Activated CD4-positive, alpha-beta T cell treated with anti-CD3 and anti-CD28 coated beads, Interleukin-10, Interleukin-2, amounts not matched to agents 100 ng/mL and 50 ng/mL, durations not matched to agents 16 hours and 8 hours (primary cell): ENCODE measurements at places on chromosomes 11 and 22.

DNA sequence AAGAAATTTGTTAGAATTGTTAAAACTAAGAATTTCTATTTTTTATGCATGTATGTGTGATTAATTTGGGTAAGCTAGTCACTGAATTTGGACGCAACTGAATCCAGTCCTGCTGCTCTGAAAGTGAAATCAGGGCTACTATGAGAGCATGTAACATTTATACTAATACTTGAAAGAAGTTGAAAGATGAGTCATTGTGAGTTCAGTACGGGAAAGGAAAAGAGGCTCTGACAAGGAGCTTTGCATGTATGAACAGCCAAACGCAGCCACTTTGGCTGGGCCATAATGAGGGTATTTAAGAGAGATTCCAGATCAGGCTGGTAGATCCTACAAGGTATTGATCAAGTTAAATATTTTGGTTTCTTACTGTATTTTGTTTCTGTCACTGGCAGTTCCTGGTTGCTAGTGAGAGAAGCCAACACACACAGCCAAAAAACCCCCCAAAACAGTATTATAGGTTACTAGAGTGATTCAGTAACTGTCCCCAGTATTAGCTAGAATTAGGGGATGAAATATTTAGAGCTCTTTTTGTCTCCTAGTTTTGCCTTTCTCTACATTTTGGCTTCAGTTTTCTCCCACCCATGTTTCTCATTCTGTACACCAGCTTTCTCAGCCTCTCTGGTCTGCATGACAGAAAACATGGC lies 14.1 kb downstream of the AASDHPPT start:
- peak; percentile 83 for DNase-seq

DNA sequence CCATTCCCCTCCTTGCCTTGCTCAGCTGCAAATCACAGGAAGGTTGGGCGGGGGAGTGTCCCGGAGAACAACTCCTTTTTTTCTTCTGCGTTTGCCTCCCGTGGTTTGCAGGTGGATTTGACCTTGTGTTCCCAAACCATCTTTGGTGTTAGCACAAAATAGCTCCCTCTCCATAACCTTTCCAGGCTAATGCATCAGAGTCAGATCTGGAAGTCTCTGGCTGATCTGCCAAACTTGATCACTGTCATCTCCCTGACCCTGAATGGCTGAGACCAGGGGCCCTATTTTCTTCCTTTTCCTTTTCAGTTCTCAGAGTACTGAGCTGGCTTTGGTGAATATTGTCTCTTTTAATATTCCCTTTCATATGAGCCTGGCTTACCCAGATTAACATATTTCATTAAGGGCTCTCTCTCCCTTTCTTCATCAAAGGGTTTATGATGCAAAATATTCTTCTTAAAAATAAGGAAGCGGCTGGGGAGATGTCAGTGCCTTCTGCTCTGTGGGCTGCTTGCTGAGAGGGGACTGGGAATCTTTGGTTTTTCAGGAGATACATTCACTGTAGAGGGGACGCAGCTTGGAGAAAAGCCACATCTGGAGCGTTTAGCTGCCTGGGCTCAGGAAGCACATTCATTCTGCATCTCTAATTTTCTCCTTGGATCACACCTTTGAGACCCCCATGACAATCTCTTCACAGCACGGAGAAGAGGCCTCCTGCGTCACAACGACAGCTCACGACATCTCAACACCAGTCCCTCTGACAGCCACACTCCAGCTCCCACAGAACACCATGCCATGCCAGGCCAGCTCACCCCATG lies 148.3 kb downstream of the CEP164 start:
- DNase-seq, result no peak

- peak; percentile 24 for DNase-seq
These were observed 615 bp downstream of the STT3A start for GRCh38 chr11:125593114-125593820.

DNA sequence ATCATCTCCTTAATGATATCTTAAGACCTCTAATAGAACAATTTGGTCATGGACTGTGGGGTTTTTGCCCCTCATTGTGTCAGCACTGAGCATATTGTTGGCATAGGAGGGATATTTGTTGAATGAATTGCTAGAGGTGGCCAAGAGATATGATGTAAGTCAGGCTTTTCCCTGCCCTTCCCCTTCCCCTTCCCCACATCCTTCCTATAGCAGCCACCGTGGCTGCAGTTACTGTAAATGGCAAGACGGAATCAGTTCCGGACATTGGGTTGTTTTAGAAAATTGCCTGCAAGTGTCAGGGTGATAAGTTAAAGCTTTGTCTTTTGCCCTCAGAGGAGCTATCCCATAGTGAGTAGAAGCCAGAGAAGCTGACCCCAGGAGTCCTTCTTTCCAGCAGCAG lies 23.0 kb downstream of the LIMK2 start:
- no peak for DNase-seq

GRCh38 chr11:131389582-131389981 lies 19.2 kb downstream of the NTM start:
- no peak for DNase-seq

- DNase-seq, result no peak
These were observed 27.2 kb downstream of the SHANK3 start for GRCh38 chr22:50699756-50700386.

- DNase-seq, result no peak
These were observed 9.6 kb downstream of the NEAT1 start for GRCh38 chr11:65432100-65432650.

DNA sequence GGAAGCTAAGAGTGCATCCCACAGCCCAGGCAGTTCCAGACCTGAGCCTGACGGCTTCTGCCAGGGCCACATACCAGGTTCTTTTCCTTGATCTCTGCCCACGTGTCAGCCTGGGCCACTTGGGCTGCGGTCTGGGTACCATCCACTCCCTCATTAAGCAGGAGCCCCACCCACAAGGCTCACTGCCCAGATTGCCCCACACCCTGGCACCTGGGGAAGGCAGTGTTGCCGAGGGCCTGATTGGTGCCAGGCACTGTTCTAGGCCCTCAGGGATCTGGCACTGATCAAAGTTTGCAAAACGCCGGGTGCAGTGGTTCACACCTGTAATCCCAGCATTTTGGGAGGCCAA lies 15.4 kb downstream of the GGA1 start:
- no peak for DNase-seq

DNA sequence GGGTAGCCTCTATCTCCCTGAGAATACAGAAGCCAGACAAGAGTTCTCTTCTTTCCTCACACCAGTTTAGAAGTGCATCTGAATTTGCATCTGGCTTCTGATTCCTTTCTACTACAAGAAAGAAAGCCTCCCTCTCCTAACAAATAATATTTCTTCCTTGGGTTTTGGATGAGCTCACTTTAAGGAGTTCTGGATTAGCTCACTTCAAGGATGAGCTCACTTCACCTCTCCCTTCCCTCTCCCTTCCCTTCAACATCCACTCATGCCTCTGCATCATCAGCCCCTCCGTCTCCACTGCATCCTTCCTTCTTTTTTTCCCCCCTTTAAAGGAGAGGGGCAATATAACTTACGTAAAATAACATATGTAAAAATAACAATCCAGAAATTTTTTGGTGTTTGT lies 1.6 kb upstream of the MTNR1B start:
- no peak for DNase-seq

DNA sequence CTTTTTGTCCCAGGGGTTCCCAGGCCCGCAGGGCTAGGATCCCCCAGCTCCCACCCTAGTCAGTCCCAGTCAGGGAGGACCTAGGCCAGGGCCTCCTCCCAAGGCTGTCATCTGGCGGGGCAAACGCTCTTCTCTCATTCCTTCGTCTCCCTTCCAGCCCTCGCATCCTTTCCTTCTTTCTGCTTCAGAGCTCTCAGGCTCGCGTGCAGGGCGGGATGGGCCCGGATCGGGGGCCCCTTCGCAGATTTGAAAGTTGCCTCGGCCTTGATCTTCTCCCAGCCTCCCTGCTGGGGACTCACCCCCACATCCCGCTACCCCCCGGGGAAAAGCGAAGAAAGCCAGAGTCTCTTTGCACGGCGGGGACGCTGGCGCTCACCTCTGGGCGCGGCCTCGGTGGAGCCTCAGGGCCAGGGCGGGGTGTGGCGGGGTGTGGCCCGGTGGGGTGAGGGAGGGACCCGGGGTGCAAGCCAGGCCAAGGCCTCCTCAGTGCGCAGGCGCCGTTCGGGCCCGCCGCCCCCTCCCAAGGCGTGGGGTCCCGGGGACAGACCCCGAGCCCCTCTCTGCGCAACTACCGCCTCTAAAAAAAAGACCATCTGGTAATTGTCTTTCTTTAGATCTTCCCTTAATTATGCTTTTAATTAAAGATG lies 14.8 kb upstream of the PAX6 start:
- no peak for DNase-seq

DNA sequence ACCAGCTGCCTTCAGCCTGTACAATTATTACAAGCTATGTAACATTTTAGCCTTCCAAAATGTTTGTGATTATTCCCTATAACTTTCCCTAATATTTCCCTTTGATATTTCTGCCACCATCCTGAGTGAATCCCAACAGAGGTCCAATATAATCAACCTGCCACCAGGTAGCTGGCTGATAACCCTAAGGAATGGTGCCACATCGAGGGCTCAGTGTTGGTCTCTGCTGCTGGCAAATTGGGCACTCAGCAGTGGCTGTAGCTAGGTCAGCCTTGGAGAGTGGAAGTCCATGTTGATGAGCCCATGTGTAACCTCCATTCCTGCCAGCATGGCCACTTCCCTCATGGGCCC lies 121.2 kb downstream of the ZNF280B start:
- no peak for DNase-seq

GRCh38 chr11:14503023-14503422 lies 3.4 kb upstream of the COPB1 start:
- no peak for DNase-seq

DNA sequence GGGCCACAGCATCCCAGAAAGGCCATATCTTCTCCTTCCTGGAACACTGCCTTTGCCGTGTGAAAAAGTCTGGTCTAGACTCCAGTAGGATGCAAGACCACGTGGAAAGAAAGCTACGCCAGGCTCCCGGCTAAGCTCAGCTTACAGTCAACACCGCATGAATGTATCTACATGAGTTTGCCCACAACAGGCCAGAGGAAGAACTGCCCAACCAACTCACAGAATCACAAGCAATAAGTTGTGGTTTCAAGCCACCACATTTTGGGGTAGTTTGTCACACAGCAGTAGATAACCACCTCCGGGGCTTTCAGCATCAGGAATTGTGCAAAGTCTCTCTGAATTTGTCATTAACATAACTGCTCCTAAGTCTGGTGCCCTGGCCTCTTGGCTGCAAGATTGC lies 27.3 kb downstream of the HSPA8 start:
- no peak for DNase-seq

GRCh38 chr22:39215426-39216142 lies 29.2 kb downstream of the PDGFB start:
- DNase-seq, result no peak

DNA sequence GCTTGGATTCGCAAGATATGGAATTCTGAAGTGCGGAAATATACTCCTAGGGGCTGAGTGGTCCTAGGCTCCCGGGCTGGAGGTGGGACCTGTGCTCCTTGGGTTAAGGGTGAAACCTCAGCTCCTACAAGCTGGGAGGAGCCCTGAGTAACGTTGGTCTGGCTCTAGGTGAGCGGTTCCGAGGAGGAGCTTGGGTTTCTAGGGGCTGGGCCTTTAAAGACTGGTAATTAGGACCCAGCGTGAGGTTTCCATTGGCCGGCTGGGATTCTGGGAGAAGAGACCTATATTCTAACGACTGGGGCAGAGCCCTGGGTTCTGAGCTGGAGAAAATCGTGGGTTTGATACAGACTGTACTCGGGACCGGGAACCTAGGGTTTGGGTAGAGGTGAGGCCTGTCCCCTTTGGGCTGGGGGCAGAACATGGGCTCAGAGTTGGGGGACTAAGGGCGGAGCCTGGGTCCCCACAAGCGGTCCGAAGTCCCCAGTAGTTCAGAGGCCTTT lies 882 bp upstream of the MAP4K2 start:
- no peak for DNase-seq

GRCh38 chr11:134066943-134067885 lies 1.7 kb upstream of the JAM3 start:
- DNase-seq, result no peak

DNA sequence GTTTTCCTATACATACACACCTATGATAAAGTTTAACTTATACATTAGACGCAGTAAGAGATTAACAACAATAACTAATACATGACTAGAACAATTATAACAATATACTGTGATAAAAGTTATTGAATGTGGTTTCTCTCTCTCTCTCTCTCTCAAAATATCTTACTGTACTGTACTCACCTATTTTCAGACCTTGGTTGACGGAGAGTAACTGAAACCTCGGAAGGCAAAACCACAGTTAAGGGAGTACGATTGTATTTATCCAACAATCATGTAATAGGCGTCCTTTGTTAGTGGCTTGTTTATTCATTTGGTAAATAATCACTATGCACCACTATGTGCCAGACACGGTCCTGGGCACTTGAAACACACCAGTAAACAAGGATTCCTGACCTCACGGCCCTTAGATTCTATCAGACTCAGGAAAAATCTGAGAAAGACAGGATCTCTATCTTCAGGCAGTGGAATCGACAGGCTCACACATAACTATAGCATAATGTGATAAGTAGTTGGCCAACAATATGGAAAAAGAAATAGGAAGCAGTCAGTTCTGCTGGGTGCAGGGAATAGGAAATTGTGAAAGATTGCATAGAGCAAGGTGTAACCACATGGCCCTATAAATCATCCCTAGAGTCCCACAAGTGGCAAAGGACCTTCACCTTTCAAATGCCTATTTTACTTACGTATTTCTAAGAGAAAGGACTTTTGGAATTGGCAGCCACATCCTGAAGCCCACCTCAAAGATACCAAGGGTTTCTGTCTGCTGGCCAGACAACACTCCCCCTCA lies 12.0 kb downstream of the ETS1 start:
- DNase-seq, result no peak

GRCh38 chr11:118338637-118339061 lies 3.9 kb downstream of the CD3D start:
- peak; percentile 92 for DNase-seq

- no peak for DNase-seq
These were observed 2.9 kb downstream of the CSNK1E start for GRCh38 chr22:38314051-38314932.

DNA sequence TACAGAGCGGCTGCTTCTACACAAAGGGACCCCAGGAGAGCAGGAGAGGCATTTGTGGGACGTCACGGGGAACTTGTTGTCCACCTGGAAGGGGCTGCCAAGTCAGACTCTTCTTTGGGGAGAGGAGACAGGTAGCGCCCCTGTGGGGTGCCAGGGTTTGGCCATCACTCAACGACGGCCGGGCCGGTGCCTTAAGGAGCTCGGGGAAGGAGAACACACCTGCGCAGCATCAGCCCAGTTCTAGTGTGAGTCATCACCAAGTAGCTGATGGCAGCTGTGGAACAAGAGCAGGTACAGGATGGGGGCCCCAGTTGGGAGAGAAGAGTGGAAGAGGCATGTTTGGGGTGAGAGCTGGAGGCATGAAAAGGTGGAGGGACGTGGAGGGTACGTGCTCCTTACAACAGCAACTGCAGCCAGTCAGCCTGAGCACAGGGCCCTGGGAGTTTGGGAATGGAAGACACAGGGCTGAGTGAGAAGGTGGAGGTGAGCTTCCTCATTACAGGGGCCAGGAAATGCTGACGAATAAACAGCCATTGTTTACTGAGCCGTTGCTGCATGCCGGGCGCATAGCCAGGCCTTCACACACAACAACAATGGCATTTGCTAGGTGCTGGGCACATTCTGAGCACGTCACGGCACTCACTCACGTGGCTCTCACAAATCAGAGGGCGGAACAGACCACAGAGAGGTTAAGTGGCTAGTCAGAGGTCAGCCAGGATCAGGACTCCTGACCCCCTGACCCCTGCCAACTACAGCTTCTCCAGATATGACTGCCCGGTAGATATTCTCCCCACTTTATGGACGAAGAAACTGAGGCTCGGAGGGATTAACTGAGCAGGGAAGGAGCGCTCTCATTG lies 29.1 kb upstream of the TP53I11 start:
- DNase-seq, result no peak
